GM19239 (cell line): ENCODE measurements at places on chromosomes 3 and 15.

GRCh38 chr3:116240261-116240660, 205.0 kb downstream of the LSAMP start:
- no peak for DNase-seq

GRCh38 chr3:185789134-185789533, 35.7 kb downstream of the IGF2BP2 start:
- DNase-seq = no peak

DNA sequence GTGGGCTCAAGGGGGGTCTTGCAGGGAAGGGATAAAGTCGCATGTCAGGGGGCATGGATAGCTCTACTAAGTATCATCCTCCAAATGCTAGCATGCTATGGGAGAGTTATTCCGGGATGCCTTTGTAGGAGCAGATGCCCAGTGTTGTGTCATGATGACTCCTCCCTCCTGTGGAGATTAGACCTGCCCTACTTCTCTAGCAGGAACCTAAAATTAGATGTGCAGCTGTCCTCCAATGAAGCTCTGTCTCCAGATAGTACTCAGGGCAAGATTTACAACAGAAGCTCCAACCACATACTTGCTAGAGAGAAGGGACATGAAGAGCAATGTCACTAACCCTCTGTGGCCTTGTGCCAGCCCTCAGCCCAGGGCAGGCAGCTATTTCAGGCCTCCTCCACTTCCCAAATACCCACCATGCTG, 82.5 kb downstream of the AGBL1 start:
- no peak for DNase-seq

DNA sequence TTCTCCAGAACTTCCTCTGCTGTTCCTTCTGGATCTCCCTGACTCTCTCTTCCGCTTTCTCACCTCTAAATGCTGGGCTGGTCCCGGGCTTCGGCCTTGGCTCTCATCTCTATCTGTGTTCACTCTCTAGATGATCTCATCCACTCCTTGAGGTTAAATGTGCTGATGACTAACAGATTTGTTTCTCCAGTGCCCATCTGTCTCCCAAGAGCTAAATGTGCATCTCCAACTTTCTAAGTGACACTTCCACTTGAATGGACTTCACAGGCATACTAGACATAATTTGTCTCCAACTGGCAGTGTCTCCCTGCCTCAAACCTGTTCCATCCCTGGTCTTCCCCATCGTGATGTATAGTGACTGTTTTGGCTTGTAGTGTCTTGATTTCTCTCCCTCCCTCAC, 95.3 kb downstream of the ITPR1 start:
- DNase-seq = no peak

DNA sequence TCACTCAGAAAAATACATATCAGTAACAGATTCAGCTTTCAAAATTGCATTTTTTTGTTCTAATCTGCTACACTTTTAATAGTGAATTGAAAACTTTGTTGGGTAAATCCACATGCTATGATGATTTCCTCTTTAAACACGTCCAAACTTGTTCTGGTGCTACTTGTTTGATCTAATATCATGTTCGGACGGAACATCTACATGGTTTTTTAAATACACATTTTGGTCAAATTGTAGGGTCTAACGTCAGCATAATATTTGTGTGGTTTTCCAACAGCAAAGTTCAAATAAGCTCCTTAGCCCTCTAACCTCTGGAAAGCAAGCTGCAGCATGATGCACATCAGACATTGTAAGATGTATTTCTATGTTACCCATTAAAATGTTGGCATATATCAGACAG, 98.5 kb upstream of the OSTN start:
- no peak for DNase-seq

- DNase-seq = no peak
Measured at GRCh38 chr3:30620402-30621360, 14.3 kb downstream of the TGFBR2 start.

DNA sequence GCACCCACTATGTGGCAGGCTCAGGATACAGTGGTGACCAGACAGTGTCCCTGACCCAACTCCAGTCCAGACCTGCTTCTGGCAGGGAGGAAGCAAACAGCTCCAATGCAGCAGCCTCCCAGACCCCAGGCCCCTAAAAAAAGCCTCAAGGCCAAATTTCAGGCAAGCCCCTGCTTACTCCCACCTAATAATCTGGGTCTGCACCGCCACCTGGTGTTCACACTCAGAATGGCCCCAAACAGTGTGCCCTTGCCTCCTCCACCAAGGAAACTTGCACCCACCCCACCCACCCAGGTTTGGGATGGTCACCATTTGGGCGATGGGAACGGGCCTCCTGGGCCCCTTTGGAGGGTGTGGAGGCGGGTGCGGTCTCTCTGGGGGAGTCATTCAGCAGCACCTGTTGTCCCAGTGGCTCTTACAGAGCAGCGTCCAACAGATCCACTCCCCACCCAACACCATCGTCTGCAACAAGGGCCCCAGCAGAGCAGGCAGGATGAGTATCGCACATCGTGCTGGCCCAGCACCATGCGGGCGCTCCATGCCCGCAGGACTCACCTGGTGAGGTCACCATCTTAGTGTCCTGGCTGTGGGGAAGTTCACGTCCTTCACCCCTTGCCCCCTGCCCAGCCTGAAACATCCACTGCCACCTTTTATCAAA, 17.3 kb downstream of the C3orf18 start:
- DNase-seq = peak; percentile 64

DNA sequence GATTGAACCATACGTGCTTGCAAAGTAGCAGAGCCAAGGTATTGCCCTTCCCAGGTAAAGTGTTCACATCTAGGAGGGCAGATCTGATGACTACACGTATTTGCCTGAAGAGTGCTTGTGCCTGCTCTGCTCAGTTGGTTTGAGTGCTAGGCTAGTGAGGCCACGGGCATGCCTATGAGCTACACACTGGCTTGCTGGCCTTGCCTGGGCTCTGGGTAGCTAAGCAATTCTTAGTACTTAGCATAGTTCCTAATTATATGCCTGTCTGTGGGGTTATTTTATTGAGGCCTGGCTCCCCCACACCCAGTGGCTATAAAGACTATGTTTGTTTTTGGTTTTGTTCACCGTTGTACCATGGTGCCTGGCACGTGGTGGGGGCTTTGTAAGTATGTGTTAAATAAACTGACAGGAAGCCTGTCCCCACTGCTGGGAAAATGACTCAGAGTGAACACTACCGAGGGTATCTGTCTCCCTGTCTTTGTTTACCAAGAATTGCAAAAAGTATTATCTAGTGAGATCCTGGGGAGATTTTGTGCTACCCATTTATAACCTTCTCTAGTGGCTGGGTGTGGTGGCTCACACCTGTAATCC, 72.1 kb upstream of the ETV5 start:
- no peak for DNase-seq

DNA sequence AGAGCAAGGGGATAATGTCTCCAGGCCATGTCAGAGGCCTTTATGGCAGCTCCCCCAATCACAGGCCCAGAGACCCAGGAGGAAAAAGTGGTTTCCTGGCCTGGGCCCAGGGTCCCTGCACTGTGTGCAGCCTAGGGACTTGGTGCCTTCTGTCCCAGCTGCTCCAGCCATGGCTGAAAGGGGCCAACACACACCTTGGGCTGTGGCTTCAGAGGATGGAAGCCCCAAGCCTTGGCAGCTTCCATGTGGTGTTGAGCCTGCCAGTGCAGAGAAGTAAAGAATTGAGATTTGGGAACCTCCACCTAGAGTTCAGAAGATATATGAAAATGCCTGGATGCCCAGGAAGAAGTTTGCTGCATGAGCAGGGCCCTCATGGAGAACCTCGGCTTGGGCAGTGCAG, 18.1 kb upstream of the TP63 start:
- no peak for DNase-seq

DNA sequence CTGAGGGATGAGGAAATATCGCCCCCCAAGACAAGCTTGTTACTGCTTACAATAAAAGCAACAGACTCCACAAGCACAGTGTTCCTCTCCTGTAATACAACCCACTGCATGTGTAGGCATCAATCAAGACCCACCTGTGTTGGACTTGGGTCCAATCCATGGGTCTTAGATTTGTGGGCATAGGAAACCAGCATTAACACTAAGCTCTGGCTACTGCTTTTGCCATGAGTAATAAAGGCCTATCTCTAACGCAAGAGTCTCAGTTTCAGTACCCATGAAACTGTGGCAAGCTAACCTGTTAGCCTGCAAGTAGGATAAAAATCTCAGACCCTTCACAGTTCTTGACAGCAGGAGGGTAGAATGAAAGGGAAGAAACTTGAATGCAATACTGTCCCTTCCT, 5.2 kb upstream of the EIF1B start:
- no peak for DNase-seq

DNA sequence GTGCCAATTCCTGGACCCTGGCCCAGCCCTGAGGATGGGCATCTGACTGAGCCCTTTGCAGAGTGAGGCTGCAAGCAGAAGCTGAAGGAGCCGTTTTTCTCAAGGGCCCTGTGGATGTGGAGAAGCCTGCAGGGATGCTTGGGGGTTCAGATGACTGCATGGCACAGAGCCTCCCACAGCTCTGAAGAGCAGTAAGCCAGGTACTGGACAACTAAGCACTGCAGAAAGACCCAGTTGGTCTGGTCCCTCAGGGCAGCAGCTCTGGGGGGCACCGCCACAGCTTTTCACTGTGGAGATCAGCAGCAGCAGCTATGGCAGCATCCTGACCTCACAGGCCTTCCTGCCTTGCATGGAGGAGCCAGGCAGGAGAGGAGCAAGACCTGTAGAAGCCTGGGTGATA, 67.6 kb downstream of the CRYGS start:
- DNase-seq = no peak

DNA sequence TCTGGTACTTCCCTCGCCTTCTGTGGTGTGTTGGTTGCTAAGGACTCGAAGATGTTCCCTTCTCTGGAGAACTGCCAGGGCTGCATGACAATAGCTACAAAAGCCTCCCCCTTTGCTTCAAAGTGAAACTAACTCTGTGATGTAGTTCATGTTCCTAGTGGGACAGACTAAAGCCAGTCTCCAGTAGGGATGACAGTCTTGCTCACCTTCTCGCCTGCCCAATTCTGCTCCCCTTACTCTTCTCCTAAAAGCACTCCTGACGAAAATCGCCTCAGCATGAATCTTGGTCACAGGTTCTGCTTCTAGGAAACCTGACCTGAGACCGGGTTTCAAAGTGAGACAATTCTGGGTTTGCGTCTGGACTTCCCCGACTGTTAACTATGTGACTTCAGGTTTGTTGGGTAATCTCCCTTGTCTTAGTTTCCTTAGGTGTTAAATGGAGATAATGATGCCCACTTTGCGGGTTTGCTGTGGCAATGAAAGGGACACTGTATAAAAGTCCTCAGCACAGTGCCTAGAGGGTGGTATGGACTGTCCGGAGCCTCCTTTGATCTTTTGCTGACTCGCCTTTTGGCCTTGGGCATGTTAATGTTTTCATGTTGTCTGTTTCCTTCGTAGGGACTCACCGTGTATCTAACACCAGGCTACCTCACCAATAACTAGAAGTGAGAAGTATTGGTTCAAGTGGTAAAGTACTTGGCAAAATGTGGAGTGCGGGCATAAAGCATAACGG, 24.9 kb upstream of the THRB start:
- no peak for DNase-seq

DNA sequence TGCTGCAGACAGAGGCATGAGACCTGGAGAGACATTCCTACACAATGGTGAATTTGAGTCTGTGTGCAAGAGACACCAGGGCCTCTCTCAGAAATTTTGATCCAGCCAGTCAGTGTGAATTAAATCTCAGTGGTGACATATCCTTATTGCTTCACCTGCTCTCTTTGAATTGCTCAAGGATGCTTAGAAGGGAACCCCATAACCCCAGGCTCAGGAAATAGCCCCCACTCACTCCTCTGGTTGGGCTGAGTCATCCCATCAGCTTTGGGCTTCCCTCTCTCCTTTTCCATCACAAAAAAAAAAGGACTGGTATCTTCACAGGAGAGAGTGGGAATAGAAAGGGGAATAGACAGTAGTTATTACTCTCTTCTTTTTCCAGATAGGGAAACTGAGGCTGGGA, 33.0 kb upstream of the LARS2 start:
- DNase-seq = no peak

GRCh38 chr3:46221938-46222337, 13.8 kb upstream of the CCR1 start:
- DNase-seq = no peak

- DNase-seq = no peak
Measured at GRCh38 chr15:89194608-89195007, 26.8 kb downstream of the RLBP1 start.

DNA sequence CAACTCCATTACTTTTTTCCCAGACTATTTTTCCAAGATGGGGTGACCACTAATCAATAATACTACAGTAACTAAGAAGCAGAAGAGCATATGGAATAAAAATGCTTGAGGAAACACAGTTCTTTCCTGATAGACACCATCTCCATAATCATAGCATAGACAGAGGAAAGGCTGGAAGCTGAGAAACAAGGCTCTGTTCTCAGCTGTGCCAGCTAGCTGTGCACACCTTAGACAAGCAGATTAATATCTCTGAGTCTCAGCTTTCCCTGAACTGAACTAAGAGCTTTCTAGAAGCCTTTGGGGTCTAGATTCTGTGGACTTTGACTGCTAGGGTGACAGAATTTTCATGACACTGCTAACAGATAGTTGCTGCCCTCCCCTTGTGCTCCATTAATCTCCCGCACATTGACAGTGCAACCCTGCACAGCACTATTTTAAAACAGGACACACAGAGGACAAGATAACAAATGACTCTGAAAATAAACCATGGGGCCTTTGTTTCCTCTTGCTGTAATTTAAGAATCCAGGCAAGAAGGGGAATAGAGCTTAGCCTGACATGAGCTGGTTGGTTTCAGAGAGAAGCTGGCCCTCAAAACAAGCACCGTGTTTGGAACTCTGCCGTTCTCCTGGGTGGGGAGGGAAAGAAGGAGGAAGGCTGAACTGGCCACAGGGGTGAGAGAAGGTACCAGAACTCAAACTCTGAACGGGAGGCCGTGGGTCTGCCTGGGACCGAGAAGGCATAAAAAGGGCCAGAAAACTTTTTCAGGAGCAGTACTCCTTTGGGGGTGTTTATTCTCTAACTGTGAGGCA, 67.4 kb downstream of the ATP13A5 start:
- no peak for DNase-seq

DNA sequence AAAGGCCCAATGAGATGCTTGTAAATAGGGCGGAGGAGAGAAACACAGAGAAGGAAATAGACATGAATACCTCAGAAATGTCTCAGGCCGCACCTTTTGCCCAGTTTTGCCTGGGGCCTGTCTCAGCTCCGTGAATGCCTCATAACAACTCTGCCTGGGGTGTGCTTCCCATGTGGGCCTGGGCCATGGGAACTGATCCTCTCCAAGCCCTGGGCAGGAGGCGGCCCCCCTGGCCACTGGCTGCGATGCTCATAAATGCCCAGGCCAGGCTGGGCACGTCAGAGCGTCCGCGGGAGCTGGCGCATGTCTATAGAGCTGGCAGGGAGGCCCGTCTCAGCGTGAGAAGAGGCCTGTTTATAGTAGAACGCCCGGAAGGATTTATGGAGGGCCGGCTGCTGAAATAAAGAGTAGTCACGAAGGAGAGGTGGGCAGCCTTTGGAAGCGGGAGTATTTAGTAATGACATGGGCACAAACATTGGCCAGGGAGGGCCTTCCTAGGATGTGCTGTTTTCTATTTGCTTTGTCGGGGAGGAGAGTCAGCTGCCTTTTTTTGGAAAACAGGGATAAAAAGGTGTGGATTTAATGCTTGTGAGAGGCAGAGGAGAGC, 85.9 kb upstream of the IGF1R start:
- DNase-seq = no peak
